Epithelial cell of esophagus (primary cell): ENCODE measurements at places on chromosomes 7 and 10.

GRCh38 chr10:97553575-97554031 lies 19.0 kb upstream of the ANKRD2 start:
- peak; percentile 78 for DNase-seq

- peak; percentile 11 for DNase-seq
These were observed 649 bp downstream of the DNA2 start for GRCh38 chr10:68471063-68471585.

DNA sequence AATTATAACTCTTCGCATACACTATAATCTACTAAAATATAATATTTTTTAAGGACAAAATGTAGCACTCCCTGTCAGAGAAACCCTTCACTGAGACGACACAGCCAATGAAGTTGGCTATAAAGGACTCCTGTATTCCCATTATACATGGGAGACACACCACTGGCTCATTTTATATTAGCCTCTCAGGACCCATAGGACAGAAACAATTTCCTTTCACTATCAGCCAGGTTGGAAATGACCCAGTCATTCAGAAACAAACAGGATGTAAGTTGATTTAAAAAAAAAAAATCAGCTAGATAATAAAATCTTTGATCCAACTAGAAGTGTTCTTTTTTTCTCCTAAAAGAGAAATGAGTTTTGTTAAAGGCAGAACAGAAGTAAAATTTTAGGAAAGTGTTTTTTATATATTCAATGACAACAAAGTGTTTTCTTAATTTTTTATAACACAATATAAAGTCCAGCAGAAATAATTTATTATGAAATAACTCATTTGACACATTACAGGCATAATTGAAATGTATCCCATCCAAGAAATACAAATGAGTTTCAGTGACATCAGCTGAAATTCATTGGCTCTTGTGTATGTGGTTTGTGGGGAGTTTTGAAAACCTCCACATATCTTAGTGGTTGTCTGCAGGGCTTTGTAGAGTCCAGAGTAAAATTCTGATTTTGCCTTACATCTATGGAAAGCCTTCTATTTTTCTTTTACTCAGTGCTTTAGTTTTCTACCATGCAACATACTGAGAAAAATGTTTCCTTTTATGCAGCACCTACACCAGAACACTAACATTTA lies 64.1 kb downstream of the CTTNBP2 start:
- DNase-seq, result no peak

DNA sequence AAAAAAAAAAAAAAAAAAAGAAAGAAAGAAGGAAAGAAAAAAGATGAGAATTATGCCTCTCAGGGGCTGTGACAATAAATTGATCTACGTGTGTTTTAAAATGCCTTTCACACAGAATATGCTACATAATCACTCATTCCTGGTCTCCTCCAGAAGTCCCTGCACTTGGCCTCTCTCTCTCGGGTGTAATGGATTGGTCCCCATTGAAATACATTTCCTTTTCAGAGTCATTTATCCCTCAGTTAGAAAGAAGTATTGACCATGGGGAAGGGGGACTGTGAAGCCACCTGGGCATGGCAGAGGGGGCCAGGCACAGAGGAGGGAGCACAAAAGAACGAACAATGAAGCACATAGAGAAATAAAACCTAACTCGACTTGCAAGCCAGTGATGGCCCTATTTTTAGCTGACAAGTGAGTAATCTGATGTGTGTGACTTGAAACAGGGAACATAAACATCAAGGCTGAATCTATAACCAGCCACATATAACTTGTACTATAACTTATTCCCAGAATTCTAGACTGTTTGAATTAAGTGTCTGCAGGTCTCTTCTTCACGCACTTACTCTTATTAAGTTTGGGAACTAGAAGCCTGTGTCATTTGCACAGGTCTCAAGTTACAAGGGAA lies 490.8 kb downstream of the KCNMA1 start:
- DNase-seq, result no peak

GRCh38 chr10:124059551-124059950 lies 33.8 kb downstream of the CHST15 start:
- DNase-seq, result no peak

- no peak for DNase-seq
These were observed 404.6 kb upstream of the NRP1 start for GRCh38 chr10:33739031-33739430.

DNA sequence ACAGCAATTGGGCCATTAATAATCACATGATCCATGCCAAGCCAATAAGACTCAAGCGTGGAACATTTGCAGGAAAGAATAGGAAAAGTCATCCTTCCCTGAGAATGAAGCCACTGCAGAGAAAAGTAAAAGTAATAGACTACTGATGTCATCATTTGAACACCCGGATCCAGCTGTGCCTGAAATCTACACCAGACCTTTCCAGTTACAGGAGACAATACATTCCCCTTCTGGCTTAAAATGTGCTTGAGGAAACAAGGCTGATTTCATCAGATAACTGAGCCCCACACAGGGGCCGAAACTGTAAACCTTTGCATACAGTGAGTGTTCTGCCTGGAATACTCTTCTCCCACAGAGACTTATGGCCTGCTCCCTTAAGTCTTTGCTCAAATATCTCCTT lies 232.8 kb downstream of the KCNMA1 start:
- no peak for DNase-seq

DNA sequence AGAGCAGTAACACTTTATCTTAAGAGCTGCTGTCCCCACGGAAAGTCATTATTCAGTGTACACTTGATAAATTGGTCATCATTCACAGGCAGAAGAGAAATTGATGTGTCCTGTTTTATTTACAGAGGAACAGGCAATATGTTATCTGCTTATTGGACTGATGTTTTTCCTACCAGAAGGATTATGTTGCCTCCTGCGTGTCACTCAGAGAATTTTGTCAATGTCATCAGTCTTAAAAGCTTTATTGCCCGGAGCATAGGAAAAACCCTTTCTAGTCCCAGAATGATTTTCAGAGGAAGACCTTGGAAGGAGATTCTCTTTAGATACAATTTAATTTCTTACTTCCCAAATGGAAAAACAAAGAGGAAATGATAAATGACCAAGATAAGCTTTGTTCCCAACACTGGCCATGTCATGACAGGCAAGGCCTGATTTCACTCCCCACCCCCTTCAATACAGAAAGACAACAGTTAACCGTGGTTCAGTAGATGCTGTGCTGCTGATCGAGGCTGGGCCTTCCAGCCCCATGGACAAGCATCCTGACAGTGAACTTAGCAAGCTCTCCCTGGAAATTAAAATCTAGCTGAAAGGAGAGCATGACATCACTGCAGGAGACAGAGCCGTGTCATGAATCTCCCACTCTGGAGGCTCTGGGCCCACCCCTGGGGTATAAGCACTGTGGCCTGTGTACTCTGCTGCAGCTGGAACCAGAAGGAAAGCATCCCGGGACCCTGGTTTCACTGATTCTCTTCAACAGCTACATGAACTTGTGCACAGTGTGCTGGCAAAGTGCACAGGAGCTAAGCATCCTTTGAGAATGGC lies 118.8 kb upstream of the LYZL2 start:
- DNase-seq, result no peak

- DNase-seq, result no peak
These were observed 409.2 kb upstream of the ZMIZ1 start for GRCh38 chr10:78659598-78659967.

DNA sequence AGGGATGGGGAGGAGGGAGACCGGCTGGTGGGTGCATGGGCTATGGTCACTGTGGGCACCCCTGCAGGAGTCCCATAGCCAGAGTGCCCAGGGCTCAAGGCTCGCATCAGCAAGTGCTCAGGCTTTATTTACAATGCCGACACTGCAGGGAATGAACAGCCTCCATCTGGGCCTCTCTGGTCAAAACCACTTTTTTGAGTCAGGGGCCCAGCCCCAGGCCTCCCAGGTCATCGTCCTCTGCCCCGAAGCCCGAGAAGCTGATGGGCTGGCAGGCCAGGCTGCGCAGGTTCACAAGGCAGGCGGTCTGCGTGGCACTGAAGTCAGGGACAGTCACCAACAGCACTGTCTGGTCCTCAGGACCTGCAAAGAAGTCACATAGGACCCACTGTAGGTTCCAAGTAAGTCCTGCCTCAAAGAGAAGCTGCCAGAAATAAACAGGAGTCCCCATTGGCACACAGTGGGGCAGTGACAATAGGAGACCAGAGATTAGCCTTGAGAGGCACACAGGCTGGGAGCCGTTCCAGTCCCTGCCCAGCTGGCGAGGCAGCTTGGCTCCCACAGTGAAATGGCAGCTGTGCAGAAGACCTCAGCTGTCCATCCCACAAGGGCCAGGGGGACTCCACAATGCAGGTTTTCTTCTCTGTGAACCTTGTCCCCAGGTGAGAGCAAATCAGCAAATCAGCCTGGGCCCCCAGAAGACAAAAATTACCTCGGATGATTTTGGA lies 8.6 kb downstream of the POLD2 start:
- no peak for DNase-seq

GRCh38 chr10:98285416-98285815 lies 17.4 kb upstream of the LOXL4 start:
- DNase-seq, result no peak

- DNase-seq, result peak; percentile 95
These were observed 98.0 kb downstream of the KAT6B start for GRCh38 chr10:74924251-74924963.

DNA sequence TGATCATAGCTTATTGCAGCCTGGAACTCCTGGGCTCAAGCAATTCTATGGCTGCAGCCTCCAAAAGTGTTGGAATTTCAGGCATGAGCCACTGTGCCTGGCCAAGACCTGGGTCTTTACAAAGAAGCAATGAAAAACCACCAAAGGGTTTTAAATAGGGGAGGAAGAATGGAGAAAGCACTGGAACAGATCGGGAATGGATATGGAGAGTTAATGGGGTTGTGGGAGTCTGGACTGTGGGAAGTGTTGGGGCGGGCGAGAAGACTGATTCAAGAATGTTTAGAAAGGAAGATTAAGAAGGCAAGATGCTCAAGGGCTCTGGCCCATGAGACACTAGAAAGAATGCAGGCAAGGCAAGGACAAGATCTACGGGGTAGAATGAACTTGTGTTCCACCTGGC lies 98.5 kb downstream of the CARD11 start:
- no peak for DNase-seq

DNA sequence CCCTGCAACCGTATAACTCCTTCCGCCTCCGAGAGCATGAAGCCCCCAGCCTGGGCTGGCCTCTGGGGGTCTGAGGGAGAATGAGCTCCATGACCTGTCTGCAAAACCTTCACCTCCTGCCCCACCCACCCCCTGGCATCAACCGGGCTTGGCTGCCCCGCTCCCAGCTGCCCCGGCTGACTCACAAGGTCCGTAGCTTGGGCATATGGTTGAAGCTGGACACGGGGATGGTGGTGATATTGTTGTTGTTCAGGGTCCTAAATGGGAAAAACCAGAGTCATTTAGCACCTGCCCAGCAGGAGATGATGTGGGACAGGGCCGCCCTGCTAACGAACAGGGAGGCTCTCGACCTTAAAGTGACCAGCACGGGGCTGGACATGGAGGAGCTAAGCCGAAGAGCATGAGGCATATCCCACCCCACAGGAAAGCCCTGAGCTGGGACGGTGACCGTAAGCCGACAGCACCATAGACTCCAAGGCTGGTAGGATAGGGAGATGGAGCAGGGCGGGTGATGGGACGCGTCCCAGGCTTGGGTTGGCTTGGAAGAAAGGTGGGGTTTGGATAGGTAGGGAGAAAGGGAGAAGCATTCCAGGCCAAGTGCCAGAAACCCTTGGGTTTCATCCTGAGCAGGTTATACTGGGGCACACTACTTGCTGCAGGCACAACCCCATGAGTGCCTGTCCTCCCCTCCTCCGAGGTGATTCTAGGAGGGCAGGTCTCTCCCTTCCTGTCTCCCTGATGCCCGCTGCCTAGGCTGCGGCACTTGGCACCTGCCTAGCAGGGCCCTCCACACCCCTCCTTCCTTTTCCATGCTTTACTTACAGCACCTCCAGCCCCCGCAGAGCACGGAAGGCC lies 121.5 kb downstream of the SLIT1 start:
- no peak for DNase-seq

GRCh38 chr7:140031364-140031763 lies 31.4 kb downstream of the PARP12 start:
- no peak for DNase-seq

GRCh38 chr7:5679813-5680473 lies 101.5 kb downstream of the RNF216 start:
- no peak for DNase-seq

GRCh38 chr10:48523212-48523819 lies 81.6 kb downstream of the ARHGAP22 start:
- peak; percentile 42 for DNase-seq

DNA sequence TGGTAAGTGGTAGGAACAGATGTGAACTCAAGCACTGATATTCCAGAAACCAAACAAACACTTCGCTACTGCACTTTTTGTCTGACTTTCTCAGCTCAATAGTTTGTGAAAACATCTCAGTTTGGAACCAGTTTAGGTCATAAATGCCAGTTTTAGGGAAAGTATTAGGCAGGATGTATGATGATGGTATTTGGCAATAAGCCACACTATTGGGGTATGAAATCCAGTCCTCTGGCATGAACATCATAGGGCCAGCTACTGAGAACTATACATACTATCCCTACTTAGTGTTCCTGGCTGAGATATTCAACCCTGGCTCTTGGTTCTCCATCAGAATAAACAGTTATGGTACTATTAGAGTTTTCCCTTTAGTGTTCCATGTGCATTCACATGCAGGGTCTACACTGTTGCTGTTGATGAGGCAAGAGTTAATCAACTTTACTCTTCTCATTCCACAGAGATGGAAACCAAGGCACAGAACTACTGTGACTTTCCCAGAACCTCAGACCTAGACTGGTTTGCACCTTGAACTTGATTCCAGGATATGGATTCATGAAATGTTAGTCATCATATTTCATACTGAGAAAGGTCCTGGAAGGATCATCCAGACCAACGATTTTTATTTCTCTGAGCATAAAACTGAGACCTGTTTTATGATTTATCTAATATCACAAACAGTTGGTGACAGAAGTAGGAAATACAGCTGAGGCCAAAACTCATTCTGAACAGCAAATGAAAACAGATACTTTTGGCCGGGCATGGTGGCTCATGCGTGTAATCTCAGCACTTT lies 20.0 kb upstream of the IFIT2 start:
- no peak for DNase-seq

DNA sequence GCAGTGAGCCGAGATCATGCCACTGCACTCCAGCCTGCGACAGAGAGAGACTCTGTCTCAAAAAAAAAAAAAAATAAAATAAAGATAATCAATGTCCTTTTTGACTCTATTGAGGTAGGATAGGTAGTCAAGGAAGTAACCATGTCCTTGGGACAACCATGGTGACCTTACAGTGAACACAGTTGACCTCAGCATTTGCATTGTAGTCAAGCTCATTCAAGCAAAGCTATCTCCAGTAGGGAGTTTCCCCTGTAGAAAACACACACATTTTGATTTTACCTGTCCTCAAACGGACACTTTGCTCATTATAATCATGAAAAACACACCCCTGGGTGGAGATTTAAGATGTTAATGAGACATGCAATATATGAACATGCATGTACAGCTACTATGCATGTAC lies 171.7 kb downstream of the KIF20B start:
- DNase-seq, result no peak

DNA sequence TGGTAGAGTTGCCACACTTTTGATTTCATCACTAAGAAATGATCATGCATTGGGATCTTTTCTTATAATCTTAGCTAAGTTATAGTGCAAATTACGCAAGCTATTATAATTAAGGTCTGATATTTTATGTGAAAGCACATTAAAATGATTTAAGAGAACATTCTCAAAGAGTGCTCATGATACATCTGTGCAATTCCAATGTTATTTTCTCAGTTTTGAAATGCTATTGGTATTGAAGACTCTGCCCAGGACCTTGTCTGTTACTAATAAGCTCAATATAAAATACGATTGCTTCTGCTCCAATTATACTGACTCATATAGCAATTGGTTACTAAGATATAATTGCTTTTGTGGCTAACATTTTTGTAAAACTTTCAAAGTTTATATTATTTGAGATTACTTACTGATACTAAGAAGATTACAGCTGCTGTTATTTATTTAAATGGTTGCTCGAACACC lies 180.9 kb downstream of the ADAM12 start:
- DNase-seq, result no peak

GRCh38 chr10:92755725-92756124 lies 66.0 kb downstream of the HHEX start:
- DNase-seq, result no peak
